ENCODE measurements at places on chromosomes 12 and 14.

DNA sequence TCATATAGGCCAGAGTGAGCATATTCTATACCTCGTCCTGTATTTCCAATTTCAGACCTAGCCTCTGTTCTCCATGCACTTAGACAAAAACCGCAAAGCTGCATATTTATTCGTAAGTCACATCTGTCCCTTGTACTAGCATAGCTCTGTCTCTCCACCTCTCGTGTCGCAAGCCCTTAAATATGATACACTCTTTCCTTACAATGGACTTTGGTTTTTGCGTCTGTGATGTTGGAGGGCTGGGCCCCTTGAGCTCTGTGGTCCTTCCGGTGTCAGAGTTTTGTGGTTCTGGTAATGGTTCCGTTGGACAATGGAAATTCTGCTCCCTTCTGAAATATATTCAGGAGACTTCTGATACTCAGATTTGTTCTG, 11.3 kb downstream of the PRKCH start:
- H3K27ac ChIP-seq = no peak overlapping the region
- no peak for DNase-seq
- H3K4me1 ChIP-seq = no peaks in the 10 kb centered on the region

GRCh38 chr14:99351166-99352007, 79.4 kb upstream of the BCL11B start:
- H3K4me3 ChIP-seq = no peak overlapping the region
- H3K27me3 ChIP-seq = peaks cover 26% of the 10 kb centered on the region
- H3K4me1 ChIP-seq = no peaks in the 10 kb centered on the region
- no peak for DNase-seq
- no peaks in the 10 kb centered on the region for H3K36me3 ChIP-seq

DNA sequence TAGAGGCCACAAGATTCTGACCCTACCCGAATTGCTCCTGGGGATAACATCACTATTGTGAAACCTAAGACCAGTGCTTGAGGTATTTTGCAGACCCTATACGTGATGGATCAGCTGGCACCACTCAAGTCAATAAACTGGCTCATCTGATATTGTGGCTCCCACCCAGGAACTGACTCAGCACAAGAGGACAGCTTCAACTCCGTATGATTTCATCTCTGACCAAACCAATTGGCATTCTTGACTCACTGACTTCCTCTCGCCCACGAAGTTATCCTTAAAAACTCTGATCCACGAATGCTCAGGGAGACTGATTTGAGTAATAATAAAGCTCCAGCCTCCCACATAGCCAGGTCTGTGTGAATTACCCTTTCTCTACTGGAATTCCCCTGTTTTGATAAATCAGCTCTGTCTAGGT, 1036.1 kb upstream of the TMEM132C start:
- no peak overlapping the region for H3K4me3 ChIP-seq
- H3K36me3 ChIP-seq = no peaks in the 10 kb centered on the region
- H3K4me1 ChIP-seq = peaks cover 8% of the 10 kb centered on the region
- peak overlapping the region; percentile 80 for H3K27ac ChIP-seq

- H3K36me3 ChIP-seq = no peaks in the 10 kb centered on the region
- peaks cover 5% of the 10 kb centered on the region for H3K27me3 ChIP-seq
- no peak overlapping the region for H3K4me3 ChIP-seq
- DNase-seq = peak; percentile 64
- H3K4me1 ChIP-seq = no peaks in the 10 kb centered on the region
Observed at GRCh38 chr12:95820096-95820703, 29.6 kb upstream of the NTN4 start.

DNA sequence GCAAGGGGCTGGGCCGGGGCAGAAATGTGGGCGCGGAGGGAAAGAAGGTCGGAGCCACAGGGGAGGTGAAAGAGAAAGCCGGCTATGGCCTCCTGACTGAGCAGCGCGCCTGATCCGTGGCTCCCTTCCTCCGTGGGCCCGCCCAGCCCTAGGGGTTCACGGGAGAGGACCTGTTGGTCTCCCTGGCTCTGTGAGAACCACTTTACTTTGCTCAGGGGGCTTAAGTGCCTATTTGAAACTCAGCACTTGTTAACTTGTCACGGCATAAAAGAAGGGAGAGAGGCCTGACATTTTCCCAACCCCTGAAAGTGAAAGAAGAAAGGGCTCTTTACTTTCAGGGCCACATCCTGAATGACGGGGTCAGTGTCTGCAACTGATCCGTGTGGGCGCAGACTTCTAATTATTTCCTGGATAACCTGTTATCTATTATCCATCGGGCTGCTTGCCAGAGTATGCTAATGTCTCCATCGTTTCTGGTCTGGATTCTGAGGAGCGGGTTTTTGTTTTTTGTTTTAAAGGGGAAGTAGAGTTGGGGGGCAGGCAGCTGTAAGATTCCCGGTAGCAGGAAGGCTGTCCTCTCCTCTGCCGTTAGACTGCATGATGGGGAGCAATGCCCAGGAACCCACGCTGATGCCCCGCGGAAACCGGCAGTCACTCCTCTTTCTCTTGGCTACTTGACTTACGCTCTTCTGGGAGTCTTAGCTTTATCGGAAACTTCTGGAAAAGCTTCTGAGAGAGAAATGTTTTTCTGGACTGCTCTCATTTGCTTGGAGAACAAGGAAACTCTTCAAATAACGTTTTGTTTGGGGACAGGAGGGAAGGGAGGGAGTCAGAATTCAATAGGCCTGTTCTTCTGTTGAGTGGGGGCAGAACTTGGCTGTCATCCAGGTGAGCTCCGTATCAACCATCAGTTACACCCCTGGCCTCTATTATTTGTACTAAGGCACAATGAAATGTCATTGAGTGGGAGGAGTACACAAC, 127.7 kb upstream of the MAX start:
- H3K36me3 ChIP-seq = no peaks in the 10 kb centered on the region
- peaks cover 14% of the 10 kb centered on the region for H3K4me1 ChIP-seq
- no peak overlapping the region for H3K27ac ChIP-seq
- no peak overlapping the region for H3K4me3 ChIP-seq
- peak; percentile 63 for DNase-seq
- no peaks in the 10 kb centered on the region for H3K27me3 ChIP-seq
